NCI-H146 (cell line): ENCODE measurements at places on chromosomes 2 and 18.

- no peak for DNase-seq
Observed at GRCh38 chr2:188786368-188786841, 187.8 kb upstream of the COL3A1 start.

- no peak for DNase-seq
Observed at GRCh38 chr2:3126171-3126910, 251.3 kb downstream of the EIPR1 start.

- peak; percentile 71 for DNase-seq
Observed at GRCh38 chr18:43422518-43422917, 145.2 kb upstream of the SYT4 start.

GRCh38 chr2:221958224-221958623 lies 340.6 kb downstream of the PAX3 start:
- no peak for DNase-seq

DNA sequence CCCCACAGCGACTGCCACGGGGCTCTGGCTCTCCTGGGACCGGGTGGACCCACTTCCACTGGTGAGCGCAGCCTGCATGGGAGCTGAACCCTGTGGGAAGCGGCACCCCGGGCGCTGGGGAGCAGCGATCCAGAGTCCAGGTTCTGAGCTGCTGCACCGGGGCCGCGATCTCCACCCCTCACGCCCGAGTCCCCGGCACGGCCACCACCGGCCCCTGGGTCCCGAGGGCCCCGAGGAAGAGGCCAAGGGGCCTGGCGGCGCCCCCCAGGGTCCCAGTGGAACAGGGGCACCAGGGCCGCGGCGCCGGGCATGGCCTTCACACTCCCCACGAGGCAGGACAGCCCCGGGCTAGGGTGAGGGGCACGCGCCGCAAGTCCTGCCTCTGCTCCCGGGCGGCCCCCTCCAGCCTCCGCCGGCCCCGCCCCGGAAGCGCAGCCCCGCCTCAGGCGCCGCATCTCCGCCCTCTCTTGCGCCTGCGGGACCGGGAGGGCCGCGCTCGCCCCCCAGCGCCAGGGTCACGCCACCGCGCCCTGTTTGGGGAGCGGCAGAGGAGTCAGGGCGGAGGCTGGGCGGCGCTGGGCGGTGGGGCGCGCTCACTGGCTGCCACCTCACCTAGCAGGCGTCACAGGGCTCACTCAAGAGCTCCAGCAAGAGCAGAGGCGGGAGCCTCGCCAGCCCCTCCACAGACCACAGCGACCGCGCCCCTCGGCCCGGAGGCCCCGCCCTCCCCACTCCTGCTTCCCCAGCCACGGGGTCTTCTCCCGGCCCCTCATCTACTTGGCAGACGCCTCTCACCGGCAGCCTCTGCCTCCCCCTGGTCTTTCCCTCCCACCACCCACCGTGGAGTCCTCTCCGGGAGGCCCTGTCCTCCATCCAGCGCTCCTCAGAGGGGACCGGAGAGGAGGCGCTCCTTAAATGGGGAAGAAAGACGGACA lies 26.8 kb downstream of the THAP4 start:
- DNase-seq, result peak; percentile 80

DNA sequence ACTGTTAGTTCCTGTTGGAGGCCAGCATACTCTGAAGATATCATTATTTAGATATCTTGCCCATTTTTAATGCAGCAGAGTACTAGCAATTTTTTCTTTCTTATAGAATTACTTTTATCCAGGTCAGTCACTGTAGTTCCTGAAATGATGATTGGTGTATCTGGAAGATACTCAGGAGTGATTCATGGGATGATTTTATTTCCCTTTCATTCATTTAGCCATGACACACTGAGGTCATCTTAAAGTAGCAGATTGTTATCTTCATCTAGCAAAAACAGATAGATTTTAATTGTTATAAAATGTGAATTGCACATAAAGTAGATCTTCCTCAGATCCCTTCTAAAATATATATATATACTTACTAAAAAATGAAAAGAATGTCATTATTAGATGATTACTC lies 109.1 kb downstream of the PIK3C3 start:
- DNase-seq, result no peak

- no peak for DNase-seq
Observed at GRCh38 chr2:238227587-238228032, 12.2 kb downstream of the HES6 start.

GRCh38 chr2:167471734-167472133 lies 583.5 kb downstream of the XIRP2 start:
- no peak for DNase-seq

- no peak for DNase-seq
Observed at GRCh38 chr2:23494286-23494685, 109.3 kb downstream of the KLHL29 start.

DNA sequence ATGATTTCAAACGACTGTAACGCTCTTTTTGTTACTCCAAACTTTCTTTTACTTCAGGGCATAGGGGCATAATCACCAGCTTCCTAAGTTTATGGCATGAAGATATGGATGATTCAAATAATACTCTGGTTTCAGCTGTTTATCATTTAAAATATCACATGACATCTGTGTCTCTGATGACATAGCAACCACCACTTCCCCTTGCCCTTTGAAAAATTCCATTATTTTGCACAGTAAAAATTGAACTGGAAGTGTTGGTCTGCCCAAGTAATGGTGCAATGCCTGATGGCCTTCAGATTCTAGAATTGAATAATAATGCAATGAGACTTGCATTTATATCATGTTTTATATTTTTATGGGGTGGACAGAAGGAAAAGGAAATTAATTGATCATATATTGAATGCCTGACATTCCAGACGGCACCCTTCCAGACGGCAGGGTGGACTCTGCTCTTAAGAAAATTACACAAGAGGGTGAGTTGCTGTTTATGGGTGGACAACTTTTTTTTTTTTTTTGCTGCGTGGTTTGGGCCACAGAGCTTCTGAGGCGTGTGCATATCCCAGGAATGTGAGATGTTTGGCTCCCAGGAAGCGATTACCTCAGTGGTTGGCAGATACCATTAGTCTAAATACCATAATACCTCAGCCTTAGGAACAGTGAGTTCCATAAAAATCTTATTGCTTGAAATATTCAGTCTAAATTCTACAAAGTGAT lies 101.7 kb upstream of the ZNF521 start:
- DNase-seq, result no peak
